ENCODE measurements at places on chromosomes 2 and 18. TPM values are rescaled to one million over a fixed set of nuclear protein-coding genes. Genes with fewer than 3 reads are reported as not detected.

DNA sequence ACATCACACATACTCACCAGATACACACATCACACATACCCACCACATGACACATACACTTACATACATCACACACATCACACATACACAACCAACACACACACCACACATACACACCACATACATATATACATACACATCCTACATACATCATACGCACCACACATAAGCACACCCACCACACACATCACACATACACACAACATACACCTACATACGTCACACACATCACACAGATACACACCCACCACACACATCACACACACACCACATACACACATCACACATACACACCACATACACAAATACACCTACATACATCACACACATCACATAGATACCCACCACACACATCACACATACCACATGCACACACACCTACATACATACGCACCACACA is 158.4 kb downstream of the NDUFA10 start:
- no peak for DNase-seq
- H3K4me3 ChIP-seq: no peak overlapping the region
- H3K27ac ChIP-seq: no peak overlapping the region
- no peaks in the 10 kb centered on the region for H3K27me3 ChIP-seq
- H3K4me1 ChIP-seq: peaks cover 8% of the 10 kb centered on the region

DNA sequence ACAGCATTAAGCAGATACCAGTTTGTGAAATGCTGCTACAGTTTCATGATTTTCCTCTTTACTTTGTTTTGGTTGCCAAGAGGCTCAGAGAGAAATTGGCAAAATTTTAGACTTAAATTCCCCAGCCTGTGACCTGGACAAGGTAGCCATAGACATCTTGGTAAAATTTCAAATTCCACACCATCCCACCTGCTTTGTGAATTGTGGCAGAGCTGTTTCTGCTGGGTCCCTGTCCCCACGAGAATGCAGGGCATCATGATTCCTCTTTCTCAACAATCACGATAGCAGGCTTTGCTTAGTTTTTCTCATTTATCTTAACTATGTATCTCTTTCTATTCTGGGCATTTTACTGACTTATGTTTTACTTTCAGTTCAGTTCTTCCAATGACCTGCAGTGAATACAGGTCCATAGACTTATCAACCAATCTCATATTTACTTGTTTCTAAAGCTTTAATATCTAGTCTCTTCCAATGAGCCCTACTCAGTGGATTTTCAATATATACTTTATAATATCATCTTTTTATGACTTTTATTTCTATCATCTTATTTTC is 351.6 kb downstream of the SOCS6 start:
- H3K36me3 ChIP-seq: peaks cover 4% of the 10 kb centered on the region
- H3K4me1 ChIP-seq: peaks cover 13% of the 10 kb centered on the region
- DNase-seq: no peak
- no peak overlapping the region for H3K27ac ChIP-seq
- H3K4me3 ChIP-seq: no peak overlapping the region

GRCh38 chr2:134144651-134145050 is 109.2 kb upstream of the MGAT5 start:
- no peak overlapping the region for H3K4me3 ChIP-seq
- H3K36me3 ChIP-seq: peaks cover 18% of the 10 kb centered on the region
- no peaks in the 10 kb centered on the region for H3K27me3 ChIP-seq
- H3K27ac ChIP-seq: no peak overlapping the region
- H3K4me1 ChIP-seq: peaks cover 83% of the 10 kb centered on the region
- no peak for DNase-seq

DNA sequence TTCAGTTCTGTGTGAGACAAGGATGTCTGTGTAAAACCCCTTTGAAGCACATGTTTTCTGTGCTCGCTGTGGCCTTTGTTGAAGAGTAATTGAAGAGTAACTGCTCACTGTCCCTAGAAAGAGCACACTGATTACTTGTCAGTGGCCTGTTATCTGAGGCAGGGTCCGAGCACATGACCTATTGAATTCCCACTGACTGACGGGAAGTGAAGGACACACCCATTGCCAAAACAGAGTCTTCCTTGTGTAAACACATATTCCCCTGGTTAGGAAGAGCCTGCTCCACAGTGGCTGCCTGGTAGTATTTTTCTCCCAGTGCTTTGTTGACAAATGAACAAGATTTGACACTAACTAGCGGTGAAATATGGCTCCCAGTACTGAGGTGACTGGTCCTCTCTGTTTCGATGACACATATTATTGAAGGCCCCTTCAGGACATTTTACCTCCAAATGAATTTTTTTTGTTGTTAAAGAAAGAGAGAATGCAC is 148.5 kb upstream of the GYPC start:
- peaks cover 4% of the 10 kb centered on the region for H3K27me3 ChIP-seq
- H3K4me3 ChIP-seq: no peak overlapping the region
- no peaks in the 10 kb centered on the region for H3K4me1 ChIP-seq
- DNase-seq: no peak
- H3K27ac ChIP-seq: no peak overlapping the region
- H3K36me3 ChIP-seq: no peaks in the 10 kb centered on the region

- no peak overlapping the region for H3K4me3 ChIP-seq
- no peaks in the 10 kb centered on the region for H3K36me3 ChIP-seq
- peaks cover 14% of the 10 kb centered on the region for H3K27me3 ChIP-seq
- peaks cover 8% of the 10 kb centered on the region for H3K4me1 ChIP-seq
- DNase-seq: no peak
- H3K27ac ChIP-seq: no peak overlapping the region
These were observed 76.8 kb downstream of the SOWAHC start for GRCh38 chr2:109690822-109691541.

DNA sequence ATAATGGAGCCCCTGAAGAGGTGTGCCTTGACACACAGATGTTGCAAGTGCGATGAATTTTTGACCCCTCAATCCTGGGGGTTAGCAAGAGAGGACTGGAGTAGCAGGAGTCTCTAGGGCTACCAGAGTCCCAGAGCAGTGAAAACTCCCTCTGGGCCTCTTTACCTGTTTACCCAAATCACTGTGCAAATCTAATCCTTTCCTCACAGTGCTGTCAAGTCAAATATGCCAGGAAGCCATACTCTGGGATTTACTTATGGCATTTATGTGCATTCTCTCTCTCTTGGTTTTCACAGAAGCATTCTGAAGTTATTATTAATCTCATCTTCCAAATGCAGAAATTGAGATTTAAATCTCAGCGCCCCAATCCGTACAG is 62.0 kb downstream of the MOGAT1 start:
- H3K36me3 ChIP-seq: no peaks in the 10 kb centered on the region
- DNase-seq: no peak
- H3K4me1 ChIP-seq: no peaks in the 10 kb centered on the region
- H3K27ac ChIP-seq: no peak overlapping the region

- no peaks in the 10 kb centered on the region for H3K4me1 ChIP-seq
- H3K36me3 ChIP-seq: no peaks in the 10 kb centered on the region
- no peak overlapping the region for H3K27ac ChIP-seq
These were observed 28.3 kb downstream of the TCF4 start for GRCh38 chr18:55559739-55560138.

- H3K4me1 ChIP-seq: no peaks in the 10 kb centered on the region
- no peaks in the 10 kb centered on the region for H3K36me3 ChIP-seq
- DNase-seq: no peak
- no peaks in the 10 kb centered on the region for H3K27me3 ChIP-seq
These were observed 1615.1 kb downstream of the DPP10 start for GRCh38 chr2:116057538-116057937.

DNA sequence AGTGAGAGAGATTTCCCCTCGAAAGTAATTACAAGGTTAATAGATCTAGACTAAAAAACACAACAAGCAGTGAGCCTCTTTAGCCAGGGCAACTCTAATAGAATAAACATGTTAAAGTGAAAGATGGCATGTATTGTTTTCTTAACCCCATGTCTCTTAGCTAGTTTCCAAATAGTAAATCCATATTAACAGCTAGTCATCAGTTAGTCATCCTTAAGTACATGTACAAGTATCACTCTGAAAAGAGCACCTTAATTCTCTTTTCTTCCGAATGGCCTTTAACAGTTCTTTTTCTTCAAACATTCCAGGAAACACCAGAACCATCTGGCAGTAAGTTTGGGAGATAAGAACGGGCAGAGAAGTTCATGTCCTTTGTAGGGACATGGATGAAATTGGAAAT is 1480.0 kb downstream of the LRP1B start:
- H3K36me3 ChIP-seq: no peaks in the 10 kb centered on the region
- no peak overlapping the region for H3K4me3 ChIP-seq
- H3K4me1 ChIP-seq: no peaks in the 10 kb centered on the region
- no peak for DNase-seq

Gene TBR1
- total RNA-seq: not detected

Gene C2orf81
- 4.9 TPM for total RNA-seq

Gene LHCGR
- total RNA-seq: not detected

Measured in activated CD4-positive, alpha-beta T cell treated with anti-CD3 and anti-CD28 coated beads for 36 hours (primary cell).